ENCODE measurements at places on chromosomes 2 and 18. TPM values are rescaled to one million over a fixed set of nuclear protein-coding genes. Genes with fewer than 3 reads are reported as not detected.

CROCC2 gene
- total RNA-seq = not detected

DNA sequence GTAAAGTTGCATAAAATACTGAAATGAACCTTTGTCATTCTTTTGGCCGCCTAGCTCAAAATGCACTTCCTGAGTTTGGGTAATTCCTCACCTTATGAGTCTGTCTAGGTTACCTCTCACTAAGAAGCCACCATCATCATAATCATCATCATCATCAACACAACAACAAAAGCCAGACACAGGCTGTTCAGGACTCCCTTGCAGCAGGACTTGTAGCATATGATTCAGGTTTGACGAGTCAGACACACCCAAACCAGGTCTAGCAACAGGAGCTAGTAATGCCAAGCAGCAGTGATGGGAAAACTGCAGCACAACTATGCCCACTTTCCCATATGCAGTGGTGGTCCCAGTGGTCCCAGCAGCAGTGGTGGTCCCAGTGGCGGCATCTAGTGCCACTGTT is 2.8 kb upstream of the SGO2 start:
- no peaks in the 10 kb centered on the region for H3K36me3 ChIP-seq
- no peak overlapping the region for H3K4me3 ChIP-seq
- peaks cover 5% of the 10 kb centered on the region for H3K4me1 ChIP-seq
- no peaks in the 10 kb centered on the region for H3K27me3 ChIP-seq
- H3K27ac ChIP-seq = no peak overlapping the region

RBM43 gene
- 5.3 TPM for total RNA-seq

DNA sequence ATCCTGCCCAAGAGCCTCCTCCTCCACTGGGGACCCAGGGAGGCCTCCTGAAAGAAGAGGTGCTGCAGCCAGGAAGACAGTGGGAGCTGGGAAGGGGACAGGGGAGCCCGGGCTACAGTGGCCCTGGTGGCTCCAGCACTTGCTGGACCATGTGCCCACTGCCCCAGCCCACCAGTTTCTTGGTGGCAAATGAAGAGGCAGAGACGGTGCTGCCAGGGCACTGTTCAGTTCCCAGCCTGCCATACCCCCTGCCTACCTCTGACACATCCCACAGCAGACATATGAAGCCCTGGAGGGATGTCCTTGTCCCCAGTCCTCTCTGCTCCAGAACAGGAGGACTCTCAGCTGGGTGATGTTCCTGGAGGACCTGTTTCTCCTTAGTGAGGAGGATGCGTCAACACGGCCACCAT is 3.7 kb downstream of the RAMP1 start:
- peaks cover 78% of the 10 kb centered on the region for H3K4me1 ChIP-seq
- no peak for DNase-seq
- no peaks in the 10 kb centered on the region for H3K27me3 ChIP-seq

ARHGAP25 gene
- total RNA-seq = 14.5 TPM

- no peaks in the 10 kb centered on the region for H3K27me3 ChIP-seq
- no peak for DNase-seq
- peaks cover 42% of the 10 kb centered on the region for H3K4me1 ChIP-seq
Measured at GRCh38 chr2:74768401-74768914, 65.5 kb upstream of the HK2 start.

DNA sequence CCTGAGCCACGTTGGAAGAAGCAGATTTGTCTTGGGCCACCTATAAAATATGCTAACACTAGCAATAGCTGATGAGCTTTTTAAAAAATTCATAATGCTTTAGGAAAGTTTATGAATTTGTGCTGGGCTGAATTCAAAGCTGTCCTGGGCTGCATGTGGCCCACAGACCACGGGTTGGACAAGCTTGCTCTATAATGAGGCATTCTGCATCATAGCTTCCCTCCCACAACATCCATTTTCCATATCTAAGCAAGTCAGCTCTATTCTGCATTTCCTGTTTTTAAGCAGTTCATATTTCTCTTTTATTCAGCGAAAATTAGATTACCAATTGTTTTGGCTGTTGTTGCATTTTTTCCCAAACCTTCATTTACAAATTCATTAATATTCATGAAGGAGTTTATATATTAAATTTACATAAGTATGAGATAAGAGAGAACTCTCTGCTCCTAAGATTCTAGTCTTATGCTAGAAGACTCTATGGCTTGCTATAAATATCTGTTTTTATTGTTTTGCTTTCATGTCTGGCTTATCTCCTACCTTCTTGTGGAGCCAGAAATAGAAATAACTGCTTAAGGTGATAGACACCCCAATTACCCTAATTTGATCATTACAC is 114.5 kb upstream of the HNRNPA3 start:
- no peak for DNase-seq
- no peak overlapping the region for H3K4me3 ChIP-seq
- H3K27me3 ChIP-seq = no peaks in the 10 kb centered on the region
- H3K4me1 ChIP-seq = no peaks in the 10 kb centered on the region

- DNase-seq = no peak
- H3K4me3 ChIP-seq = peak overlapping the region; percentile 7
- H3K27me3 ChIP-seq = no peaks in the 10 kb centered on the region
- H3K27ac ChIP-seq = no peak overlapping the region
- H3K4me1 ChIP-seq = peaks cover 14% of the 10 kb centered on the region
- H3K36me3 ChIP-seq = no peaks in the 10 kb centered on the region
Measured at GRCh38 chr2:188576651-188577050, 285.0 kb downstream of the GULP1 start.

- H3K27me3 ChIP-seq = no peaks in the 10 kb centered on the region
- no peaks in the 10 kb centered on the region for H3K36me3 ChIP-seq
- peaks cover 50% of the 10 kb centered on the region for H3K4me1 ChIP-seq
- peak overlapping the region; percentile 77 for H3K4me3 ChIP-seq
- no peak for DNase-seq
Measured at GRCh38 chr2:162317861-162318327, 590 bp downstream of the IFIH1 start.

DNA sequence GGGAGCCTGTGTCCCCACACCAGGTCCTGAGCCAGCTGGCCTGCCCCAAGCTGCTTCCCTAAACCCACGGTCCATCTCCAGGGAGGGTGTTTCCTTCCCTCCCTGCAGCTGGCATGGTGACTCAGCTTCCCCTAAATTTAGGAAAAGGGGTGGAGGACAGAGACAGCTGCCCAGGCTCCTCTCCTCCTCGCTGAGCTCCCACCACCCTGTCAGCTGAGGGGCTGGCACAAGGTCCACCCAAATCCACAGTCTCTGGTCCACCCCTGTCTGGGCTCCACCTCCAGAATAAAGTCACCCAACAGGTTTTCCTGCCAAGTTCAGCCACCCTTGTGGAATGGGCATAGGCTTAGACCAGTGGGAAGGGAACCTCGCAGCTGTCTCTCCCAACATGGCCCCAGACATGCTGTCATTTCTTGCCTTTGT is 156.5 kb downstream of the TNS1 start:
- H3K27me3 ChIP-seq = no peaks in the 10 kb centered on the region
- peak overlapping the region; percentile 88 for H3K27ac ChIP-seq
- no peak for DNase-seq
- H3K4me1 ChIP-seq = peaks cover 100% of the 10 kb centered on the region

EPHA4 gene
- 20.4 TPM for total RNA-seq

KHK gene
- total RNA-seq = 1.5 TPM

DNA sequence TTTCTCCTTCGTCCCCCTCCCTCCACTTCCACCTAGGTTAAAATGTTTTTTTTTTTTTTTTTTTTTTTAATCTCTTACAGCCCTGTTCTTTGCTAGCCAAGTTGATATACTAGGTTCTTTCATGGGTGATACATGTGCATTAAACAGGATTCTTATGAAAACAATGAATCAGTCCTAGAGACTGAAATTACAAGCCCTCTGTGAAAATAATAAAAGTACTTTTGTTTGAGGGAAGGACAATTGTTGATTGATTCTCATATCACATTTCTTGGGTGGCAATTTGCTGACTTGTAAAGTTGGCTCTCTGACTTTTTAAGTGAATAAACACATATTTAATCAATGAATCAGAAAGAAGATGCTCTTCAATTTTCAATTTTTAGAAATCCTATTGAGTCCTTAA is 639.9 kb downstream of the LRP1B start:
- H3K27ac ChIP-seq = no peak overlapping the region
- H3K4me3 ChIP-seq = no peak overlapping the region
- H3K27me3 ChIP-seq = no peaks in the 10 kb centered on the region
- DNase-seq = no peak

- H3K36me3 ChIP-seq = no peaks in the 10 kb centered on the region
- H3K27ac ChIP-seq = no peak overlapping the region
- H3K4me3 ChIP-seq = no peak overlapping the region
- H3K27me3 ChIP-seq = no peaks in the 10 kb centered on the region
- no peaks in the 10 kb centered on the region for H3K4me1 ChIP-seq
Measured at GRCh38 chr2:235413064-235413463, 80.8 kb upstream of the AGAP1 start.

GRCh38 chr2:25381502-25381901 is 39.8 kb upstream of the DNMT3A start:
- DNase-seq = no peak
- peaks cover 13% of the 10 kb centered on the region for H3K4me1 ChIP-seq
- H3K27me3 ChIP-seq = no peaks in the 10 kb centered on the region
- no peaks in the 10 kb centered on the region for H3K36me3 ChIP-seq

HYCC2 gene
- total RNA-seq = 15.3 TPM

GRCh38 chr18:26550998-26551694 is 2.8 kb upstream of the KCTD1 start:
- no peak for DNase-seq
- H3K27me3 ChIP-seq = no peaks in the 10 kb centered on the region

GRCh38 chr2:27615316-27615715 is 13.5 kb downstream of the CCDC121 start:
- no peak for DNase-seq
- no peak overlapping the region for H3K4me3 ChIP-seq
- no peaks in the 10 kb centered on the region for H3K27me3 ChIP-seq
- peaks cover 39% of the 10 kb centered on the region for H3K36me3 ChIP-seq

GRCh38 chr2:74177696-74178095 is 983 bp downstream of the MOB1A start:
- peak overlapping the region; percentile 98 for H3K27ac ChIP-seq
- H3K4me1 ChIP-seq = peaks cover 23% of the 10 kb centered on the region
- no peaks in the 10 kb centered on the region for H3K36me3 ChIP-seq

GALNT5 gene
- 3.4 TPM for total RNA-seq

GRCh38 chr2:232327105-232328031 is 51.2 kb upstream of the ALPP start:
- no peaks in the 10 kb centered on the region for H3K4me1 ChIP-seq
- H3K36me3 ChIP-seq = no peaks in the 10 kb centered on the region
- no peaks in the 10 kb centered on the region for H3K27me3 ChIP-seq
- DNase-seq = no peak
- no peak overlapping the region for H3K4me3 ChIP-seq

- H3K27ac ChIP-seq = no peak overlapping the region
- no peak for DNase-seq
- peaks cover 4% of the 10 kb centered on the region for H3K36me3 ChIP-seq
Measured at GRCh38 chr2:121333231-121333630, 48.2 kb upstream of the TFCP2L1 start.

DNA sequence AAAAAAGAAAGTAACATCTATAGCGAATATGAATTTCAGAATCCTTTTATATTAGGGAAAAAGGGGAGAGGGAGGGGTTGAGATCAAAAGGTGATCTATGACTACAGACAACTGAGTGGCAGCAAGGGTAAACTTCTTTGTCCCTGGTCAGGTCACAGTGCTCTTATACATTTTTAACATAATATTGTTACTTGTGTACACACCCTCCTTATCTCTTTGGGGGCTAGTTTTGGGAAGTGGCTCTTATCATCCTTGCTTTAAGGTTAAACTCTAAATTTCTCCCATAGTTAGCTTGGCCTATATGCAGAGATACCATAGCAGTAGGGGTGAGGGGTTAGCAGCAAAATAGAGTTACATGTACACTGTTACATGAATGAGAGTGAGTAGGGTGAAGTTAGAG is 31.6 kb upstream of the ATG16L1 start:
- no peak for DNase-seq
- H3K36me3 ChIP-seq = no peaks in the 10 kb centered on the region
- no peak overlapping the region for H3K4me3 ChIP-seq
- H3K27ac ChIP-seq = no peak overlapping the region

GRCh38 chr18:79260510-79260909 is 135.2 kb upstream of the NFATC1 start:
- no peak for DNase-seq
- H3K4me1 ChIP-seq = no peaks in the 10 kb centered on the region
- no peak overlapping the region for H3K27ac ChIP-seq
- H3K4me3 ChIP-seq = no peak overlapping the region
- H3K36me3 ChIP-seq = no peaks in the 10 kb centered on the region
- H3K27me3 ChIP-seq = no peaks in the 10 kb centered on the region

GRCh38 chr2:861655-862354 is 88.8 kb upstream of the SNTG2 start:
- H3K4me3 ChIP-seq = no peak overlapping the region
- H3K4me1 ChIP-seq = no peaks in the 10 kb centered on the region
- H3K27me3 ChIP-seq = no peaks in the 10 kb centered on the region
- DNase-seq = no peak
- H3K27ac ChIP-seq = no peak overlapping the region
- no peaks in the 10 kb centered on the region for H3K36me3 ChIP-seq

DNA sequence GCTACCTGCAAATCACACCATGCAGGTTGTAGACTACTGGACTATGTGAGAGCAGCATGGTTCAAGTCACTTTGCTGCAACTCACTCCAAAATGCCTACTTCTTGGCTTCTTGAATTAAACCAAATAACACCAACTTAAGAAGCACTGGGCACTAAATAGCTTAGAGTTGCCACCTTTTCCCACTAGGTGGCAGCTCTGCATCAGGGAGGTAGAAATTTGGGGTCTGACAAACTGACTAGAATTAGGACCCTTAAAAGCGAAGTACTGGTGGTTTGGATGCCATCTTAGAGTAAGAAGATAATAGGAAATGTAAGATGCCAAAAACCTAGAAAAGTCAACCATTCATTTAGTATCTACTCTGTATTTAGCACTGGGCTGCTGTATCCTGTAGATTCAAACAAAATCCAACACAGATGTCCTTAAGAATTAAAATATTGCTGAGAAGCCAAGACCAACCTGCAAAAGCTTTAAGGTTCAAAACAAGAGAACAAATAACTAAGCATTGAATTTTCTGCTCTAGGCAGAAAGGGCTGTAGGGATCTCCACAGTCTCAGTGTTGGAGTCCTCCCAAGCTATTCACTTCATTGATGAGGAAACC is 65.5 kb downstream of the CCBE1 start:
- H3K36me3 ChIP-seq = no peaks in the 10 kb centered on the region
- no peak overlapping the region for H3K4me3 ChIP-seq
- H3K27me3 ChIP-seq = no peaks in the 10 kb centered on the region

DNA sequence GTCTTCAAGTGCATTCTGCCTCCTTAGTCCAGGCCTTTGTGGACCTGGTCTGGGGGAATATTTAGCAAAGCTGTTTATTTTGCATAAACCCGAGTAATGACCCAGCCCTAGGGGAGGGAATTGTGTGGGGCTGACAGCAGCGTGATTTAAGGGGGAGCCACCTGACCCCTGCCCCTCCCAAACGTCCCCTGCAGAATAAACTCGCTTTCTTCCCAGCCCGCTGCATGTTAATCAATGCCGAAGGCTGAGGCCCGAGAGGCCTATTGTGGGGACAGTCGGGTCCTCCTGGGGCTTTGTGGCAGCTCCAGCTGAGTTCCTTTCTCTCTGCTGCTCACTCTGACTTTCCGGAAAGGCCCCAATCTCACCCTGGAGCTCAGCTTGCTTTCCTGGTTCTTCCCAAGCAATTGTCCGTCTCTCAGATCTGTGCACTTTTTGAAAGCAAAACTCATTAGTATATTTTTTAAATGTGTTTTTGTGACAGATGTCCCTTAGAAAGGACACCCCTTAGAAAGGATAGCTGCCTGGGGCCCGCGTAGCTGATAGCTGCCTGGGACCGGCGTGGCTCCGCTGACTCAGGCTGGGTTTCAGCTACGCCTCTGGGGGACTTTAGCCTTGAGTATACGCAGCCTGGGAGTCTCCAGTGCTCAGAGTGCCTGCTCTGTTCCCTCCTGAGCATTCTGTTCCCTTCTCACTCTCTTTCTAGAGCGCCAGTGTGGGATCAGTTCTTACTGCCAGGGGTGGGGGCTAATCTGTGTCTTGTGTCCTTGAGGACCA is 158.3 kb downstream of the GLI2 start:
- peak overlapping the region; percentile 76 for H3K27ac ChIP-seq
- no peaks in the 10 kb centered on the region for H3K36me3 ChIP-seq
- DNase-seq = no peak
- H3K4me3 ChIP-seq = peak overlapping the region; percentile 58
